ENCODE measurements at places on chromosomes 1 and 21.

- ATAC-seq, result no peak
These were observed 31.7 kb upstream of the ENSA start for GRCh38 chr1:150661156-150661555.

DNA sequence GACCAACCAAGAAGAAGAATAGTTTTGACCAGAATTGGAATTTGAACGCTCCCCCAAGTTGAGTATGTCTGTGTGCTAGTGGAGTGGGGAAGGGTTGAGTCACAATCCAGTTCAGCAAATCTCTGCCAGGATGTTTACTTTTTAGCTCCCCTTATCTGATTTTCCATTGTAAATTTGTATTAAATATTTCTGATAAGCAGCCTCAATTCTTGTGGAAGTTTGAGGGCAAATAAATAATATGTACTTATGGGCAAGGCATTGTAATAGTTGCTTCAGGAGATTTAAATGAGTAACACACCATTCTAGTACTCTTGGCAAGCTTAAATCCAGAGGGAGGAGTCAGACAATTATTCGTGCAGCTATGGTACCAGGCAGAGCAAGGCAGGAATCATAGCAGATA, 14.4 kb downstream of the CXADR start:
- ATAC-seq, result no peak

- ATAC-seq, result no peak
These were observed 2.5 kb downstream of the COL6A2 start for GRCh38 chr21:46100426-46100825.

DNA sequence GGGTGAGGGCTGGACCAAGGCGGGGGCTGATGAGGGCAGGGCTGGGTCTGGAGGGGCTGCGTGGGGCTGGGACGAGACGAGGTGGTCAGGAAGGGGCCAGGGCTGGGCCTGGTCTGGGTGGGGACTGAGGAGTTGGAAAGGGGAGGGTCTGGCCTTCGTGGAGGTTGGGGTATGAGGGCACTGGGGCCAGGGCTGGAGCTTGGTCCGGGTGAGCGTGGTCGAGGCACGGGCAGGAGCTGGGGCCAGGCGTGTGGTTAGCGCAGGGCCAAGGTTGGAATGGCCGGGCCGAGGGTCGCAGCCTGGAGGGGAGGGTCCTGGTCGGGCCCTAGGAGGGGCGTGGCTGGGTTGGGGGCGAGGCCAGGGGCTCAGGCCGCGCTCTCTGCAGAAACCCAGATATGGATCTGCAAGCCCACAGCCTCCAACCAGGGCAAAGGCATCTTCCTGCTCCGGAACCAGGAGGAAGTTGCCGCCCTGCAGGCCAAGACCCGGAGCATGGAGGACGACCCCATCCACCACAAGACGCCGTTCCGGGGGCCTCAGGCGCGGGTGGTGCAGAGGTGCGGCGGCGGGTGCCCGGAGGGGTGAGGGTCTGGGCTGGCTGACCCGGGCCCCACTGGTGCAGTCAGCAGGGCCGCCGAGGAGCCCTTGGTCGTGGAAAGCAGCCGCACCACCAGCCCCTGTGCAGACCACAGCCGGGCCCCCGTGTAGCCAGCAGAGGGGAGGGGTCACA, 9.0 kb downstream of the TTLL10 start:
- no peak for ATAC-seq

- ATAC-seq, result no peak
These were observed 34.4 kb downstream of the CLCA4 start for GRCh38 chr1:86581231-86581630.

GRCh38 chr1:17741052-17741451, 14.1 kb upstream of the ACTL8 start:
- no peak for ATAC-seq

GRCh38 chr1:201421041-201421440, 489 bp downstream of the TNNI1 start:
- ATAC-seq, result no peak

DNA sequence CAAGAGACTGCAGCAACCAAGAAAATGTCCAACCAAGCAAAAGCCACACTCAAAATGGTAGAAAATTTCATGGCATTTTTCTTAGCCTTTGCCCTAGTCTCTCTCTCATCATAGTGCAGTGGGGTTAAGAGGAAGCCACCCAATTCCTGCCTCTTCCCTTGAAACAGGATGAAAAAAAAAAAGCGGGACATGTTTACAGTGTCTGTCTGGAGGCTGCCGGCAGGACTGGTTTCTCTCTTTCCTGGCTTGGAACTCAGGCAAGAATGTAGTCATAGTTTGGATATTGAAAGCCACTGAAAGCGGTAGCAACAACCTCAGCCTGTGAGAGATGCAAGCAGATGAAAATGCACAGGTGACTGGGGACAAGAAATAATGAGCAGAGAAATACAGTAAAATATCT, 13.3 kb upstream of the TNFSF18 start:
- ATAC-seq, result no peak

DNA sequence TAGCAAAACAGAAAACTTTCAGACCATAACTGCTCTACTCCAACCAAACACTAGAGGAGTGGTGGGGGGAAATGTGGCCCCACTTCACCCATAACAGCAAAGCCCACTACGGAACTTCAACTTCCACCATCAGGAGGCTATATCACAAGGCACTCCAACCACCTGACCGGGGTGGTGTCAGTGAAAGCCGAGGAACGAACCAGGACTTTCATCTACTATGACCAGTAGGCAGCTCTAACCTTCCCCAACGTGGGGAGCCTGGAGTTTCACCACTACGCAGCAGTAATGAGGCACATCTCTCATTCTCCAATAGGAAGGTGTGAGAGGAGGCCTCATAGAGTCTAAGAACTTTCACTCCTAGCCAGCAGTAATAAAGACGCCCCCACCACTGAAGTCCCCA, 42.4 kb upstream of the ATP1B1 start:
- no peak for ATAC-seq

DNA sequence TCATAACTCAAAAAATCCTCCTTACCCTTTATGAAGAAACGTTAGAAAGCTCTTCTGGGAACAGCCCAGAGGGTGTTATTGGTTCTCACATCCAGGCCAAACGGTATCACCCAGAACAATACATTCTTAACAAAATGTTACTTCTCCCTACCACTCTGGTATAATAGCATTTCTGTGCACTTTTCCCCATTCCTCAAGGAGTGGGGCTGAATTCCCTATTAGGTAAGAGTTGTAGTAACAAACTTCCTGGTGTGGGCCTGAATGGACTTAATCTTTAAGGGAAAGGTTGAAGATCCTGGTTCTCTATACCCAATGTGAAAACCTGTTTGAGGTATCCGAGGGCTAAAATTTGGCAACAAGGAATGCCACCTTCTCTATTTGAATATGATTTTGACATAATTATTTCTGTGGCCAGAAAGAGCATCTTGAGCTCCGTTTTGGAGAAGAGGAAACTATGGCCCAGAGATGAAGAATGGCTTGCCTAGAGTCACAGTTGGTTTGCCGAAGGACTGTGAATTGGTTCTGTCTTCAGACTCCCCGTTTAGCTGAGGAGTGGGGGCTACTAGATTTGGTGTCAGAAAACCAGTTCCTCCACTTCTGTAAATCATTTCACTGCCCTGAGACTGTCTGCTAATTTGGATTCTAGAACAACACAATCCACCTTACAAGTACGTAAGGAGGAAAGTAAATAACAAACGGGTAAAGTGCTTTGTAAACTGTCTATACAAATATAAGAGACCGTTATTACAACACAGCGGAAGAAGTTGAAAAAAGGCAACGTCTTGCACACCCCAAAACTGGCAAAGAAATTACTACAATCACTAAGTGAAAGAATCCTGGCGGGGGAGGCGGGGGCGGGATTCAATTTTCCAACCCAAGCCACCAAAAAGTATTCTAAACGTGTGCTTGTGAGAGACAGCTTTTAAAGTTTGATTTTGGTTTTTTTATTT, 2.3 kb downstream of the ANP32E start:
- ATAC-seq, result no peak

GRCh38 chr1:228691926-228692325, 43.4 kb upstream of the RHOU start:
- no peak for ATAC-seq

DNA sequence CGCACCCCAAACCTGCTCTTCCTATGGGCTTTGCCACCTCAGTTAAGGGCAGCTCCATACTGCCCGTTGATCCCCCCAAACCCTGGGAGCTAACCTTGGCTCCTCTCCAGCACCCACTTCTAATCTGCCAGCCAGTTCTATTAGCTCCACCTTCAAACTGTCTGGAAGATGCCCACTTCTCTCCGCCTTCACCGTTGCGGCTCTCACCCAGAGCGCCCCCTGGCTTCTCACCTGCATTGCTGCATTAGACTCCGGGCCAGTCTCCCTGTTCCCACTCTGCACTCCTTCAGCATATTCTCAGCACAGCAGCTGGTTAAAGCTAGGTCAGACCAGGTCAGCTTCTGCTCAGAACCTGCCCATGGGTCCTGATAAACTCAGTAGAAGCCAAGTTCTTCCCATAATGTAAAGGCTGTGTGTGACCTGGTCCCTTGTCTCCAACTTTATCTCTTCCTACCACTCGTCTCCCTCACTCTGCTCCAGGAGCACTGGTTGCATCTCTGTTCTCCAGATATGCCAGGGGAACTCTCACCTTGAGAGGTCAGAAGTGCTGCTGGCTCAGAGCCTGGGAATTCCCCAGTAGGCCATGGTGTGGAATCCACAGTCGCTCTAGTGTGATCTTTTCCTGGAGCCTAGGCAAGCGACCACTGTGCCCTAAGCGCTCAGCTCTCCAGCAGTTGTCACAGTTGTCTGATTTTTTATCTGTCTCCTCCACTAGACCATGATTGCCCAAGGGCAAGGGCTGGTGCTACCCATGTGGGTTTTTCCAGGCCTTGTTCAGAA, 150.3 kb downstream of the HMGB4 start:
- peak; percentile 24 for ATAC-seq

GRCh38 chr1:61978796-61979195, 215.9 kb upstream of the L1TD1 start:
- ATAC-seq, result no peak

GRCh38 chr1:67052741-67053534, 1.0 kb downstream of the SLC35D1 start:
- ATAC-seq, result no peak

DNA sequence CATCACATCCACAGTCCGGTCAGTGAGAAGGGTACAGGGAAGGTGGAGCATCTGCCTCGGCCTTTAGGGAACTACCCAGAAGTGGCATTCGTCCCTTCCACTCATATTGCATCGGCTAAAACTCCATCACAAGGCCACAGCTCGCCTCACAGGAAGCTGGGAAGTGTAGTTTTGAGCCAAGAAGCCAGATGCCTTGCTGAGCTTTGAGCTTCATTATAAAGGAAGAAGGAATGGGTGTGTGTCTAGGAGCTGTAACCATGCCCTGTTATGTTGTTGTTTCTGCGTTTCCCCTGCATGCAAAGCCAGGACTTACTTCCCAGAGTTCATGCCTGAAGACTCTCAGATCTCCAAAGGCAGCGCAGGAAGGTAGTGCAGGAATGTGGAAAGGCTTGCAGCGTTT, 61.1 kb downstream of the OPTC start:
- no peak for ATAC-seq

Measured in stimulated activated memory B cell treated with anti-CD40 and anti-IgM and Interleukin-4, amounts not matched to agents 10 μg/mL and 1 μg/mL and 100 μg/mL, for 72 hours (primary cell).